ENCODE measurements at places on chromosomes 5 and 9. TPM values are rescaled to one million over a fixed set of nuclear protein-coding genes. Genes with fewer than 3 reads are reported as not detected.

- H3K27ac ChIP-seq, result no peak overlapping the region
- no peaks in the 10 kb centered on the region for H3K27me3 ChIP-seq
- no peak overlapping the region for H3K4me3 ChIP-seq
- no peaks in the 10 kb centered on the region for H3K36me3 ChIP-seq
- no peak for DNase-seq
- no peaks in the 10 kb centered on the region for H3K4me1 ChIP-seq
Measured at GRCh38 chr5:118068886-118069285, 919.5 kb downstream of the DTWD2 start.

The F2RL1 gene
- total RNA-seq, result not detected

The RNF180 gene
- total RNA-seq, result not detected

The CRHBP gene
- 0.31 TPM for total RNA-seq

DNA sequence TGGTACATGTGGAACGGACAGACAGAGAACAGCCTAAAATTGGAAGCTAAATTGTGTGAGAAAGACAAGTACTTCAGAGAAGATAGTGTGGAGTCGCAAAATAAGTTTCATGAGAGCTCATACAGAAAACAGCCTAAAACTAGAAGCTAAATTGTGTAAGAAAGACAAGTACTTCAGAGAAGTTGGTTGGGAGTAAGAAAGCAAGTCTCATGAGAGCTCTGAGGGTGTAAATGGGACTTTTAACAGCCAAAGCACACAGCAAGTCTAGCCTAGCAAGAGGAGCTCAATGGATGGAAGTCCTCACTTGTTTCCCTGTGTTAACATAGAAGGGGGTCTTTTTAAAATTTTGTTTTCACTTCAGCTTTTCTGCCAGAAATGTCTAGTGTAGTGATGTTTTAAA is 93.1 kb downstream of the STK32A start:
- no peak for DNase-seq
- H3K4me3 ChIP-seq, result no peak overlapping the region
- H3K27me3 ChIP-seq, result peaks cover 2% of the 10 kb centered on the region
- H3K27ac ChIP-seq, result no peak overlapping the region

DNA sequence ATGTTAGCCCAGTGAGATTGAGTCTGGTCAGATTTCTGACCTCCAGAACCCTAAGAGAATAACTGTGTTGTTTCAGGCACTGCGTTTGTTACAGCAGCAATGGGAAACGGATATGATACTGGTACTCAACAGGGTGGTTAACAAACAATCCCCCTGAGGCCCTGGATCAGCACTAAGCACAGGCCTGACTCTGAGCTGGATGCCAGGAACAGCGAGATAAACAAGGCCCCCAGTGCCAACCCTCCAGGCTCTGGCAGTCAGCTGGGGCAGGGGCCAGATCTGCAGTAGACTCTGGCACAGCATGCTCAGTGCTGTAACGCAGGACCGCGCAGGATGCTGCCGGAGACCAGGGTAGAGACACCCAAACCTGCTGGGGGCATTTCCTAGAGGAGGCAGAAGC is 22.1 kb downstream of the CPLX2 start:
- no peak overlapping the region for H3K27ac ChIP-seq
- no peak for DNase-seq
- H3K27me3 ChIP-seq, result no peaks in the 10 kb centered on the region
- peaks cover 23% of the 10 kb centered on the region for H3K4me1 ChIP-seq

DNA sequence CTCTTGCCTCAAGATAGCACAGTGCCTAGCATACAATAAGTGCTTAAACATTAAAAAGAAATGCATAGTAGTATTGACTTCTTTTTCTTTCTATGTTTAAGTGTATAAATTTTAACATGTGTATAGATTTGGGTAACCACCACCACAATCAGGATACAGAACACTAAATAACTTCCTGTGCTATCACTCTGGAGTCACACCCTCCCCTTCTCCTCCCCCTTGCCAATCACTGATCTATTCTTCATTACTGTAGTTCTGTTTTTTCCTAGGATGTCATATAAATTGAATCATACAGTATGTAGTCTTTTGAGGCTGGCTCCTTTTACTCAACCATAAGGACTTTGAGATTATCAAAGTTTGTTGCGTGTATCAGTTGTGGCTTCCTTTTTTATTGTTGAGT is 68.5 kb downstream of the OSTF1 start:
- H3K4me1 ChIP-seq, result peaks cover 28% of the 10 kb centered on the region
- peaks cover 5% of the 10 kb centered on the region for H3K36me3 ChIP-seq
- no peaks in the 10 kb centered on the region for H3K27me3 ChIP-seq
- no peak overlapping the region for H3K27ac ChIP-seq
- no peak for DNase-seq

The BARHL1 gene
- not detected for total RNA-seq

The SLC34A3 gene
- not detected for total RNA-seq

The KCNT1 gene
- 0.52 TPM for total RNA-seq

DNA sequence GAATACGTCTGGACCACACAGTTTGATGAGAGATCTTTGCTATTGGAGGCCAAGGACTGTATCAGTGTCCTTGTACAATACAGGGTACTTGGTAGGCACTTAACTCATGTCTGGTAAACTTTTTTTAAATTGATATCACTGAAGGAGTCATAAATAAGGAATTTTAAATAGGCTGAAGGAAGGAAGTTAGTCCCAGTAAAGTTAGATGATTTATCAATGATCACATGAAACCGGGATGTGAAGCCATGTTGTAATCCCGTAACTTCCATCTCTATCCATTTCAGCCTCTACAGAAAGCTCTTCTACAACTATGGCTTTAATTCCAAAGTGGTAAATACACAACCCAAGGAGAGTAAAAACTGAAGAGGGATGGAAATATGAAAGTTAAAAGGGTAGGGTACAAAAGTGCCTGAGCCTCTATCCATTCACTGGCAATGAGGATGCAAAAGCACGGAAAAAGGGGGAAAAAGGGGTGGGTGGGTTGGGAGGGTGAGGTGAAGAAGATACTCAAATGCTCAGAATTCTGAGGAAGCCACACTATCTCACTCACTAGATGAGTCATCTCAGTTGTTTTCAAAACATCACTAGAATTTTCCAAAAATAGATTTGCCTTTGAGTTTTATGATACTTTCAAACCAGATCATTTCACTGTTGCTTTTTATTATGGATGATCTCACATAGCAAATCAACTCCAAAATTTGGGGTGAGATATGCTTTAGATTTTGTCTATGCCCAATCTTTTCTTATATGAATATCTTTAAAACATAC is 1053.5 kb downstream of the NR2F1-AS1 start:
- no peaks in the 10 kb centered on the region for H3K36me3 ChIP-seq
- H3K4me1 ChIP-seq, result no peaks in the 10 kb centered on the region
- no peak overlapping the region for H3K4me3 ChIP-seq
- no peaks in the 10 kb centered on the region for H3K27me3 ChIP-seq

The FRMPD1 gene
- not detected for total RNA-seq

DNA sequence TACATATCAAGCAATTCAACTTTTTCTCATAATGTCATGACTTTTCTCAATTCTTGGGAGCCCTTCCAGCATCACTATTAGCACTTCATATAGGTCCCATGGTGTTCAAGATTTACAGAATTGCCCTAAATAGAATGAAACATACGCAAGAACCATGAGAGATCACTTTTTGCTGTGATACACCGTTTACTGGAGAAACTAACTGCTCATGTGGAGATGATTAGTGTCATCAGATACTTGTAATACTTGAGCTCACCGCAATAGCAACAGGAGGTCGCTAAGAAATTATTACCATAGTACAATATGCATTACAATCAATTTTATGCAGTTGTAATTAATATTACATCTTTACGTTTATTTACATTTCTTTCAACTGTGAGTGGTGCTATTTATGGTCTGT is 4.8 kb upstream of the PCSK5 start:
- H3K27me3 ChIP-seq, result no peaks in the 10 kb centered on the region
- no peaks in the 10 kb centered on the region for H3K36me3 ChIP-seq
- H3K4me3 ChIP-seq, result no peak overlapping the region
- no peak overlapping the region for H3K27ac ChIP-seq
- no peak for DNase-seq

DNA sequence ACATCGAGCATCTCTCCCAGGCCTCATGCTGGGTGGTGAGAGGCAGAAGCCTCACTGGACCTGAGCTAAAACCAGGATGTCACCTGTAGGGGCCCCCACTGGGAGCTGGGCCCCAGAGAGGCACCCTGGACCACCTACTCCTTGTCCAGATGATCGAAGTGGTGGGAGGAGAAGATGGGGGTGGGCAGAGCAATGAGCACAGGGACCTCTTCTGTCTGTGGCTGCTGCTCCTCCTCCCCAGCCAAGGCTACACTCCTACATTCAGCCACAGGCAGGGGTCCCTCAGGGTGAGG is 227.5 kb downstream of the CACNA1B start:
- no peaks in the 10 kb centered on the region for H3K4me1 ChIP-seq
- H3K27ac ChIP-seq, result no peak overlapping the region
- H3K4me3 ChIP-seq, result no peak overlapping the region
- no peaks in the 10 kb centered on the region for H3K36me3 ChIP-seq

The STK32A gene
- total RNA-seq, result not detected

DNA sequence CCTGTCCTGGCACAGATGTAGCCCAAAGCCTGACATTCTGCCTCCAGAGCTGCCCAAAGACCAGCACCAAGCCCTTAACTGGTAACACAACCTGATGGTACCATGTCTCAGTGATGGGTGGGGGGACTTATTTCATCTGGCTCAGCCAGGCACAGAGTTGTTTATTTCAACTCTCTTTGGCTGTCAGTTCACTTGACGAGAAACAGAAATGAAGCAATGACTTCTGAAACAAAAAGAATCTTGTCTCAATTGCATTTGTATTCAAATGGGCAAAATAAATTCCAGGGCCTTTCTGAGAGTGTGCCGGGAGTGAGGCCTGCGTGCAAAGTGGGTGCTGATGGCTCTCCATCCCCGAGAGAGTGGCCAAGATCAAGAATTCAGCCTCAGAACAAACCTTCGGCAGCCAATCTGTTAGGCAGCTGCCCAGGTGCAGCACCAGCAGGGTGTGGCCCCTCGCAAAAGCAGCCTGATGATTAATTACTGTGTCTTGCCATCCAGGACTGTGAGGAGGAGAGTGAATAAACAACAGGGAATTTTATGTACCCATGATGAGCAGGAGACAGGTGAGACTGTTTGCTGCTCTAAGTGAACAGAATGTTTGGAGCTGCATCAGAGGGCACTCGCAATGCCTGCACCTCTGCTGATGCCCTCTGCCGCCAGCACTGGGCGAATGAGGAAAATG is 238.0 kb downstream of the HSPA4 start:
- H3K36me3 ChIP-seq, result no peaks in the 10 kb centered on the region
- H3K4me3 ChIP-seq, result no peak overlapping the region
- DNase-seq, result no peak
- H3K27ac ChIP-seq, result no peak overlapping the region
- H3K27me3 ChIP-seq, result no peaks in the 10 kb centered on the region
- no peaks in the 10 kb centered on the region for H3K4me1 ChIP-seq

The FIBCD1 gene
- not detected for total RNA-seq

GRCh38 chr5:117177302-117177701 is 602.7 kb upstream of the SEMA6A start:
- no peak overlapping the region for H3K4me3 ChIP-seq
- no peak overlapping the region for H3K27ac ChIP-seq
- H3K36me3 ChIP-seq, result no peaks in the 10 kb centered on the region
- no peaks in the 10 kb centered on the region for H3K27me3 ChIP-seq
- DNase-seq, result no peak

DNA sequence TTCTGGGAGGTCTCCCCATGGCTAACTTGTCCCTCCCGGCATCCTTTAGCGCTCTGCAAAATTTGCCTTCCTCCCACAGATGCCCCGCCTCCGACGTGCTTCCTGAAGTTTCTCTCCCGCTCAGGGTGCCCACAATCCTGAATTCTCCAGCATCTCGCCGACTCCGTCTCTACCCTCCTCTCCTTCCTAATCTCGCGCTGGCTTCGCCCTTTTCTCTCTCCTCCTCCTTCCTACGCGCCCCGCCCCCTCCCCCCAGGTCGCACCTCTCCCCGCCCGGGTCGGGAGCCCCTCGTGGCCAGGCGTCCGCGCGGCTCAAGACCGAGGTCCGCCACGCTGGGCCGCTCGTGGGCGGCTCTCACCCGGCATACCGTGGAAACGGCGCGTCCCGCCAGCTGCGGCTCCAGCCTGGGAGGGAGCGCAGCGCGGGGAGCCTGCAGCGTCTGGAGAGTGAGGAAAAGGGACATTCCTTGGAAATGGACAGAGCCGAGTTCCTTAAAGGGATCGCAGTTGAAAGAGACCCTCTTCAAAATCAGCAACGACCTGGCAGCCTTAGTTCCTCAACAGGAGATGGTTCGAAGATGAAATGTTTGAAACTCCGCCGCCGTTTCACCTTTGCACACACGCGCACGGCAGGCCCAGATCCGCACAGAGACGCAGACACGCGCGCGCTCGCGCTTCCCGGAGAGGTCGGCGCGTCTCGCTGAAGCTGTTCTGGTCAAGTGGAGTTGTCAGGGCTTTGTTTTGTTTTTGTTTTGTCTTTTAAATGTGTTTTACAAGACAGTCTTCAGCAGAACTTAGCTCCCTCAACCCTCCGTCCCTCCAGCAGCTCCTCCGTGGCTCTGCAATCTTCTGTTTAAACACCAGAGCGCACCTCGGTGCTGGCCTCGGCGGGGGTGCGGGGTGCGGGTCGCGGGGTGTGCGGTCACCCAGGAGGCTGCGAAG is 5.0 kb upstream of the IRX2 start:
- H3K27ac ChIP-seq, result no peak overlapping the region
- no peaks in the 10 kb centered on the region for H3K4me1 ChIP-seq
- peaks cover 28% of the 10 kb centered on the region for H3K27me3 ChIP-seq
- H3K4me3 ChIP-seq, result no peak overlapping the region

The RPS14 gene
- 2,016 TPM for total RNA-seq

GRCh38 chr5:103480246-103480645 is 82.3 kb downstream of the NUDT12 start:
- no peak for DNase-seq
- H3K36me3 ChIP-seq, result no peaks in the 10 kb centered on the region
- H3K27ac ChIP-seq, result no peak overlapping the region
- no peaks in the 10 kb centered on the region for H3K27me3 ChIP-seq

DNA sequence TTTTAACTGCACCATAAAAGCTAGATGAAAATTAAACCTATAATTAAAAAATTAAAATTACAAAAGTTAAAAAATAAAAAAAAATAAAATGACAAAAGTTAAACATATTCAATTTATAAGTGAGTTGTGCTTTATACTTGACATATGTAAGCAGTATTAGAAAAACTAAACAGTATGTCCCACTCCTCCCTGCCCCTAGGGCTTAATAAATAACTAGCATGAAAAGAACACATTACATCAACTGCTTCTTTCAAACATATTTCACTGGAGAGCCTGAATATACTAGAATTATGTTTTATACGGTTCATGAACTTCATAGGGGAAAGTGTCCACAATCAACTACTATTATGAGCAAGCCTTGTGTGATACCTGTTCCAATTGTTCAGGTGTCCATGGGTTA is 47.6 kb downstream of the ECPAS start:
- peaks cover 57% of the 10 kb centered on the region for H3K36me3 ChIP-seq
- no peaks in the 10 kb centered on the region for H3K4me1 ChIP-seq
- no peak overlapping the region for H3K27ac ChIP-seq

The TOR4A gene
- total RNA-seq, result 24.6 TPM

The IL9 gene
- total RNA-seq, result not detected

All from natural killer cell (primary cell).